GM12864 (cell line): ENCODE measurements at places on chromosomes 7 and 10.
A peak's percentile ranks its signal among the peaks of the same experiment; 100 is the strongest.

GRCh38 chr7:6385110-6385781 lies 62.5 kb downstream of the DAGLB start:
- no peak for DNase-seq

DNA sequence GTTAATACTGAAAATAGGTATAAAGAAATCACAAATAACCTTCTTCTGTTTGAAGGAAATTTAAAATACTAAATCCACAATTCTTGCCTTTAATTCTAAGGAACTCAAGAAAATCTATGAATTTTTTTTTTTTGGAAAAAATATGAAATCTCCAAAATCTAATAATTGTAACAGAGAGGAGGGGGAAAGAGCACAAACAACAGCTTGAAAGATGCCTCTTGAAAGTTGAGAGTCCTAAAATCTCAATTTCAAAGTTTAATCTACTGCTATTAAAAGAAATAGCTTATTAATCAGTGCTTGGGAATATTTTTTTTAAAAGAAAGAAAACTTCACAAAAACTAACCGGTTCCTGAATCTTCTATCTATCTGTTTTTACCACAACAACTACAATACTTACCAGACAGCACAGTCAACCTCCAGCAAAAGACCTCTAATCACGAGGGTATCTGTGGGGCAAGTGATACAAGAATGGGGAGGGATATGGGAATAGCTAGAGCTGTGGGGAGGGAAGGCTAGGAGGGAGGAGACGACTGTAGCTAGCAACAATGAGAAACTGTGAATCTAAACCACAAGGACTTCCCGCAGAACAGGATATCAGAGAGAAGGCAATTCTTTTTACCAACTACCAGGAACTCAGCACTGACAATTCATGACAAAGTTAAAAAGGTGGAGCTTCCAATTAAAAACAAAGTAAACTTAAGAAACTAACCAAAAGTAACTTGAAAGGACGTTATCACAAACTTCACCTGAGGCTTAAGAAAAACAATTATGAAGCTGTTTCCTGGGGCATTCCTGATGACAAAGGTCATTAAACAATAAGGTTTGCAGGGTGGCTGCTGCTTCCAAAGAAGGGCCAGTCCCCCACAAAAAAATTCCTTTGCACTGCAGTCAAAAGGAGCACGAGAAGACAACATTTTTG lies at the start of gene USP54:
USP54 (minus strand) TSS at position 462 of the 919 bp plus-strand sequence. CDS start 15,684 bp downstream, outside the sequence.
- no peak for DNase-seq

GRCh38 chr10:77637532-77638320 lies at the start of gene KCNMA1:
Gene KCNMA1 (minus strand): TSS chr10:77637808.
- no peak for DNase-seq

DNA sequence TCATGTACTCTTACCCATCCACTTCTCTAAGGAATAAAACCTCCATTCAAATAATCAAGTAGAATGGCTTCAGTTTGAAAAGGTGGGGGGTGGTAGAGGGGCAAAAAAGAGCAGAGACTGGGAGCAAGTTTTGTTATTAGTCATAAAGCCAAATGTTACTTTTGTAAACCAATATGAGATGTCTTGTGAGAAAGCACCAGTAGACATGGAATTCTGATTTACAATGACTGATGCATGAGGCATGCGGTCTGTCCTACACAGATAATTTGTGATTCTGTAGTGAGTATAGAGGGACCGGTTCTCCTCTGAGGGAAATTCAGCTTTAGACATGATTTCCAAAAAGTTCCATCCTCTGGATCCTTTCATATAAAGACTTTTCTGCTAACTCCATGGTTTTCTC lies 12.9 kb upstream of the ABCA13 start:
- no peak for DNase-seq

DNA sequence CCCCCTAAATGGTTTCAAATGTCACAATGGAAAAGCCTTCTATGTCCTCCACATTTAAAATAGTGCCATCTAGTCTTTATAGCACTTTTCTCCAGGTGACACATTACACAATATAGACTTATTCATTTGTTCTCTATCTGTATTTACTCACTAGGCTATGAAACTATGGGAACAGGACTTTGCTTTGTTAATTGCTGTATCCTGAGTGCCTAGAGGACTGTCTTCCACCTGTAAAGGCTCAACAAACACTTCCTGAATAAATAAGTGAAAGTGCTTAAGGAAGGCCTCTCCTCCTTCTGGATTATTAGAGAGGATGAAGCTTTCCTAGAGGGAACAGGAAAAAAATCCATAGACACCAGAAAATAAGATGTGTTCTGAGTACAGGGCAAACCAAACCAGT lies 397.6 kb upstream of the LRRN3 start:
- DNase-seq, result no peak

DNA sequence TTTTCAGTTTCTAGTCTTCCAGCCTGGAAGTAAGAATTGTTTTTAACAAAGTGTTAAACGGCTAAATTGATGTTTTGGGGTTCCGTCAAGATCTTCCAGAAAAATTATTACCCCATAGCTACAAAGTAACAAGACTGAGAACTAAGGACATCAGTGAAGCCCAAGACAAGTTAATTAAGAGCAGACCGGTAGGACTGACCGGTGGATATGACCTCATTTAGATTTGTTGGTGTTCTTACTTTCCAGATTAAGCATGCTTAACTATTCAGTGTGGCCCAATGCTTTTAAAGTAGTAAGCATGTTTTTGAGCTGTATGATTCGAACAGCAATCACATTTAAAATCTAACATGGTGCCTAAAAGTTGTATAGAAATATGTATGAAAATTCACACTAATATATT lies 73.1 kb upstream of the RPA3 start:
- no peak for DNase-seq

GRCh38 chr7:18903695-18904094 lies 213.7 kb downstream of the TWIST1 start:
- DNase-seq, result no peak

GRCh38 chr7:135798095-135798494 lies 49.5 kb upstream of the FAM180A start:
- DNase-seq, result no peak

- no peak for DNase-seq
Observed at GRCh38 chr10:7193369-7193768, 217.5 kb downstream of the SFMBT2 start.

GRCh38 chr7:94183289-94183749 lies 179.2 kb upstream of the BET1 start:
- DNase-seq, result no peak

DNA sequence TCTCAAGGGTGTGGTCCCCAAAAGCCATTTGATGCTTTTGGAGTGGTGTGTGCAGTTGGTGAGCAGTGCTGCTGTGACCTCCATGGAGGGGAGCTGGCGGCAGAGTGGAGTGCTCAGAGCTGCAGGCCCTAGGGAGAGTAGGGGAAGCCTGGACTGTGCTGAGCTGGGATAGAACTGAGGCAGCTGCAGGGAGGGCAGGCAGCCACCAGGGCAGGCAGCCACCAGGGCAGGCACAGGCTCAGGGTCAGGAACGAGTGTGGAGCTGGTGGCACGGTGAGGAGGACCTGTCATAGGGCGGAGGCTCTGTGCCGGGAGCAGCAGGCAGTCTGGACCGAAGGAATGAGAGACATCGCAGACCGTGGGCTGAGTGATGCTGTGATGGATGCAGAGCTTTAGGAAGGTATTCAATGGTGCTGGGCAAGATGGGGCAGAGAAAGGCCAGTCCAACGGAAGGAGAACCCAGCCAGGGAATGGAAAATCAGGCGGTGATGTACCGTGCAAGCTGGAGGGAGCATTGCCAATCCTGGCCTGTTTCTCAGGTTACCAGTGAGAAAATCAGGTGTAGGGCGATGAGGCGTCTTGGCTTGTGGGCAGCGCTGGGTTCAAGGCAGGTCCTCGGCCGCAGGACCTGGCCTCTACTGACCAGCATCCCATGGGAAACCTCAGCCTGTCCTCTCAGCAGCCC lies 152.6 kb downstream of the CAMK1D start:
- DNase-seq, result no peak

- no peak for DNase-seq
Observed at GRCh38 chr7:151168787-151169162, 1.3 kb upstream of the GBX1 start.

GRCh38 chr7:148893071-148893470 lies 9.0 kb upstream of the EZH2 start:
- DNase-seq, result no peak

- DNase-seq, result no peak
Observed at GRCh38 chr7:96728139-96728538, 18.5 kb upstream of the SEM1 start.

DNA sequence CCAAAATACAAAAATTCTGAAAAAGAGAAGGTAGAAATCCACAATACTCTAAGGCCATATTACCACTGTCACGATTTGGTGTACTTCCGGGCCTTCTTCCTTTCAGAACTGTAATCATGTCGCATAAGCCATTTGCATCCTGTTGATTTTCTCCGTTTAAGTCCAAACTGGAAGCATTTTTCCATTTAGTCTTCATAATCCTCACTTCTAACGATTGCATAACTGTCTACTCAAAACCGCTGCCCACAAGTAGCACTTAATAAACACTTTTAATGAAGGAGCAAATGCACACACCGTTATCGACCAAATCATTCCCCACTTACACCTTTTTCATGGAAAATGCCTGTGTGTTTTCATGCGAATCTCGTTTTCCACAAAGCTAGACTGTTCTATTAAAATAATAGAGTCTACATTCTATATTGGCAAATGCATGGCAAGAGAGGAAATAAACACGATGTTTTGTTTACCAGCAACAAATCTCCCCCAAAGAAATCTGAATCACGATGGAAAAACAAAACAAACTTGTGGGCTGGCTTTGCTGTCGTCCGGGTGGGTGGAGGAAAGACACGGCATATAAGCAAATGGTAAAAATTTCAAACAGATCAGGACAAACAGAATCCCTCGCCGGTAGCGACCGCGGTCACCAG lies 1.0 kb downstream of the ATE1 start:
- no peak for DNase-seq

- no peak for DNase-seq
Observed at GRCh38 chr10:69749178-69750010, 52.3 kb upstream of the COL13A1 start.

DNA sequence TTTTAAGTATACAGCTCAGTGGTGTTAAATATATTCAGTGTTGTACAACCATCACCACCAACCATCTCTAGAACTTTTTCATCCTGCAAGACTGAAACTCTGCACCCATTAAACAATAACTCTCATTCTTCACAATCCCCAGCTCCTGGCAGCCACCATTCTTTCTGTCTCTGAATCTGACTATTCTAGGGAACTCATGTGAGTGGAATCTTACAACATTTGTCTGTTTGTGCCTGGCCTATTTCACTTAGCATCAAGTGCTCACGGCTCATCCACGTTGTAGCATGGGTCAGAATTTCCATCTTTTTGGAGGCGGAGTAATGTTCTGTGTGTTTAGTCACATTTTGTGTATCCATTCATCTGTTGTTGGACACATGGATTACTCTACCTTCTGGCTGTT lies 40.8 kb upstream of the PFKFB3 start:
- DNase-seq, result no peak

GRCh38 chr10:50271564-50272250 lies 20.4 kb upstream of the ASAH2 start:
- no peak for DNase-seq

GRCh38 chr10:107409522-107409921 lies 245.0 kb upstream of the SORCS1 start:
- DNase-seq, result no peak

DNA sequence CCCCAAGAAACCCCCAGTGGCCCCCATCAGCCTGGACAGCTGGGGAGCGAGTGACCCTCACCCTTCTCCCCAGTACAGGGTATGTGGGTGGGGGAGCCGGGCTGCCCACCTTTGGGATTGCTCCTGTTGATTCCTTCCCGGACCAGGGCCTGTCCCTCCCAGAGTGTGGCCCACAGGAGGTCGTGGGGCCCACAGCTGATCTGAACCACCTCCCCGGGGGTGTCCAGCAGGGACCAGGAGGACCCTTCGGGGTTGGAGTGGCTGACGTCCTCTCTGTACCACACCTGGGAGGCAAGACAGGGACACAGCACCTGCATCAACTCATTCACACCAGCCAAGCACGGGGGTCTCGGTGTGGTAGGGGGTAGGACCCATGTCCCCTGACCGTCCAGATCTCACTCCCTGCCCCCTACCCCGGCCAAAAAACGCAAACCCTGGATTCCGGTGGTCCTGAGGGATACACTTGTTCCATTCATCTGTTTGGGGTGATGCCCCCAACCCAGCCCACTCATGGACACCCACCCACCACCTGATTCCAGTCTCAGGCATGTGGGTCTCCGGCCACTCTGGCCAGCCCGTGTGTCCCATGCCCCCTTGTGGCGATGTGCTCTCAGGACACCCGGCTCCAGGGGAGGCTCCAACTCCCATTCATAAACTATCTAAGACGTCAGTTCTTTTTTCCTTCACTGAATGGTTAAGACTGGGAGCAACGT lies 10.9 kb downstream of the TECPR1 start:
- DNase-seq, result no peak

- no peak for DNase-seq
Observed at GRCh38 chr7:156347132-156347531, 293.4 kb upstream of the RNF32 start.

- no peak for DNase-seq
Observed at GRCh38 chr7:158023157-158023556, 564.5 kb downstream of the PTPRN2 start.

DNA sequence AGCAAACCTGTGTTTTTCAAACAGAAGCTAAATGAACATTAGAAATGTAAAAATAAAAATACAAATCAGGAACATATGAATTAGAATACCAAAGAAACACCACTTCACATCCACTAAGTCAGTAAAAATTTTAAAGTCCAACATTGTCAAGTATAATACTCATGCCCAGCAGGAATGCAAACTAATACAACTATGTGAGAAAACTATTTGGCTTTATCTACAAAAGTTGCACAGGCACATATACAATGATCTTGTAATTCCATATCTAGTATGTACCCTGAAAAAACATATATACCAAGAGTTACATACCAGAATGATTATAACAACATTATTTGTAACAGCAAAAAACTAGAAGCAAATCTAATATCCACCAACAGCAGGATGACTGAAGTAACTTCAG lies 91.1 kb downstream of the RNF32 start:
- no peak for DNase-seq

- DNase-seq, result no peak
Observed at GRCh38 chr7:108629651-108630400, 60.2 kb downstream of the DNAJB9 start.

- DNase-seq, result no peak
Observed at GRCh38 chr10:88428442-88428841, 154.7 kb downstream of the RNLS start.

DNA sequence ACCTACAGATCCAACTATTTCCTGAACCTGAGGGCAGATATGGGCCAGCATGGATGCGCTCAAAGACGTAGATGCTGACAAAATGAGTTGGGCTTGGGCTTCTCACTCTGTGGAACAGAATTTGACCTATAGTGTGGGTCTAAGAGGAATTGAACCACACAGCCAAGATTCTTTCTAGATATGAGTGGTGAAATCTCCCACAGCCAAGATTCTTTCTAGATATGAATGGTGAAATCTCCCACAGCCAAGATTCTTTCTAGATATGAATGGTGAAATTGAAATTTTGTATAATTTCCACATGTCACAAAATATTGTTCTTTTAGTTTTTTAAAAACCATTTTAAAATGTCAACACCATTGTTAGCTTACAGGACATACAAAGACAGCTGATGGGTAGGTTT lies 215.4 kb upstream of the LRGUK start:
- peak; percentile 4 for DNase-seq
